GM13976 (cell line): ENCODE measurements at places on chromosomes 2 and 18.

DNA sequence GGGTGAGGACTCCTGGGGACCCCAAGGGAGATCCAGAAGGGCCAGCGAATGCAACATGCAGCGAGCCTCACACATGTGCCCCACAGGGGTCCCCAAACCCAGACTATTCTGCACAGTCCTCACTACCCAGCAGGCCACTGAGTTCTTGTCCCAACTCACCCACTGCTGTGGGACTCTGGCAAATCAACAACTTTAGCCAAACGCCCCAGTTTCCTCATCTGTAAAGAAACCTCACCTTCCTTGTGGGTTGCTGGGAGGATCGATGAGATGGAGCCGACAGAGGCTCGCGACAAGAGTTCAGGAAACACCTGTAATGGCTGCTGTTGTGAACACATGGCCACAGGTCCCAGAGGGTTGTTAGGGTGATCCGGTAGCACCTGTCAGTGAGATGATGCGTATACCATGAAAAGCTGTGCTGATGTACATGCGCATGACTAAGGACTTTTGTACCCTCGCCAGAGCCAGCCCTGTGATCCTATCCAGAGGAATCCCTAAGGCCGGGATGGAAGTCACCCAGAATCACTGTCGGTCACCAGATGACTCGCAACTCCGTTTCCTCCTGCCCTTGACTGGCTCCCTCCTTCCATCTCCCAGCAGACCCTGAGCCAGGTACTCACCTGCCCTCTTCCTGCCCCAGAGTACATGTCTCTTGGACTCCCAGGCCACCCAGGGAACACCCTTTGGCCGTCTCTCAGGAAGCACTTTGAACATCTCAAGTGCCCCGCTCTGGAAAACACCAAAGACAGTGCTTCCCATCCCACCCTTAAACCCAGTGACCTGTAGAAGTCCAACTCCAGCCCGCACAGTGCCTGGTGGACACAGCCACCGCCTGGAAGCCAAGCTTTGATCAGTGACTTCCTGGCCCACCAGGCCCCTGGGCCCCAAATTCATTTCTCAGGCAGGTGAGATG lies 103.3 kb upstream of the ID2 start:
- DNase-seq = no peak

- DNase-seq = peak; percentile 34
These were observed 964 bp downstream of the ZBTB7C start for GRCh38 chr18:48408111-48408726.

DNA sequence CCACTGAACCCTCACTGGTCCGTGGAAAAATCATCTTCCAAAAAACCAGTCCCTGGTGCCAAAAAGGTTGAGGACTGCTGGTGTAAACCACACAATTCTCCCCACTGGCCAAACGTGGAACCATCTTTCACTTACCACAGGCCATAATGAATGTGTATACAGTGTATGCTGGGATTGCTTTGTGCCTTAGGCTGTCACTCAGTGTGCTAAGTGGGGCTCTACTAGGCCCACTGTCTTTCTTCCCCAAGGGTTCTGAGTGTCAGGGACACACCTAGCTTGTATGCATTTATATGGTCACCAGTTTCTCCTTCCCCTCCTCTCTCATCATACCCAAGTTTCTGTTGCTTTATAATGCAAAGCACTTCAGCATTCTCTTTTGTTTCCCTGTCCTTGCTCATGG lies 27.2 kb downstream of the SCYGR8 start:
- no peak for DNase-seq

- peak; percentile 25 for DNase-seq
These were observed 68.3 kb downstream of the LRPPRC start for GRCh38 chr2:43927442-43927841.

DNA sequence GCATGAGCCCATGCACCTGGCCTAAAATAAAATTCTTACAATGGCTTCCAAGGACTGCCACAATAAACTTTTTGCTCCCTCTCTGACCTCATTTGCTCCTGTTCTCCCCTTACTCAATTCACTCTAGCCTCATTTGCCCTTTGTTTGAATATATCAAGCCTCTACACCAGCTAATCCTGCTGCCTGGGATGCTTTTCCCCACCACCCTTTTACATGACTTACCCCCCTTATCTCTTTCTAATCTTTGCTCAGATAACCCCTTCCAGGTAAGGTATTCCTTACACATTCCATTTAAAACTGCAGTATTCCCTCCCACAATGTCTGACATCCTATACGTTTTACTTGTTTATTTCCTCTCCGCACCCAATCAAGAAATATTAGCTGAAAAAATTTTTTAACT lies 22.7 kb downstream of the IMMT start:
- DNase-seq = no peak

- no peak for DNase-seq
These were observed 83.4 kb downstream of the CALCRL start for GRCh38 chr2:187364696-187365095.

GRCh38 chr2:40030456-40030975 lies 251.5 kb upstream of the THUMPD2 start:
- no peak for DNase-seq

DNA sequence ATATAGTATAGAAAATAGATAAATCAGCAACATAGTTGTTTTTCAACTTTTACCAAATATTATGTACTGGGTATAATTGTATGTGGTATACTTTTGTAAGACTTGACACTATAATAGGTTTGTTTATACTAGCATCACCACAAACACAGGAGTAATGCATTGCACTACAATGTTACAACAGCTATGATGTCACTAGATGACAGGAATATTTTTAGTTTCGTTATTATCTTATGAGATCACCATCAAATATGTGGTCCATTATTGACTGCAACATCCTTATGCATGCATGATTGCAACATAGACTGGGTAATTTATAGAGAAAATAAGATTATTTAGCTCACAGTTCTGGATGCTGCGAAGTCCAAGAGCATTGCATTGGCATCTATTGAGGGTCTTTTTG lies 678.4 kb upstream of the ZNF804A start:
- no peak for DNase-seq

- no peak for DNase-seq
These were observed 336.3 kb downstream of the DYSF start for GRCh38 chr2:71789556-71790204.

DNA sequence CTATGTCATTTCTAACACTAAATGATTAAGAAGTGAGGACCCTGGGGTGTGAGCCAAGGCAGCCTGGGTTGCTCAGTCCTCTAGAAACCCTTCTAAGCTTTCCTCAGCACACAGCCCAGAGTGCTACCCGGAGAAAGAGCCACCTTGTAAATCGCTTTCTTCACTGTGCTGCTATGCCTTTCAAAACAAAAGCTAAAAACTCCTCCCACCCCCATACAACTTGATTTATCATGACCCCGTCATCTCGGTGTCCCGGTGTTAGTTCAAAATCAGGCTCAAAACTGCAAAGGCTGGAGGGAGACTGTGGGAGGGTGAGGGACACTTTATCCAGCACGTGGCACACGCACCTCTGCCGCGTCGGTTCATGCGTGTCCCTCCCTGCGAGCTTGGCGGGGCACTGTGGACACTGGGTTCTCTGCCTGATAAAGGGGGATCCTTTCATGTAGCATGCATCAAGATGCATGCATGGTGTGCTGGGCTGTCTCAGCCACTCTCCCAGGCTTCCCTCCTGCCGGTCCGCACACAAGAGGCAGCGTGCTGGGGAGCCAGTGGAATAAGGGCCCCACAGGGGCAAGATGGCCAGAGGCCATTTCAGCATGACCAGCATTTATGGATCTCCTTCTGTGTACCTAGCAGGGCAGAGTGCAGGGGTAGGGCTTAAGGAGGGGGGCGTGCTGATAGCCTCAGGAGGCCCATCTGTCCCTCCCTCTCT lies 170.4 kb downstream of the SMAD7 start:
- no peak for DNase-seq

DNA sequence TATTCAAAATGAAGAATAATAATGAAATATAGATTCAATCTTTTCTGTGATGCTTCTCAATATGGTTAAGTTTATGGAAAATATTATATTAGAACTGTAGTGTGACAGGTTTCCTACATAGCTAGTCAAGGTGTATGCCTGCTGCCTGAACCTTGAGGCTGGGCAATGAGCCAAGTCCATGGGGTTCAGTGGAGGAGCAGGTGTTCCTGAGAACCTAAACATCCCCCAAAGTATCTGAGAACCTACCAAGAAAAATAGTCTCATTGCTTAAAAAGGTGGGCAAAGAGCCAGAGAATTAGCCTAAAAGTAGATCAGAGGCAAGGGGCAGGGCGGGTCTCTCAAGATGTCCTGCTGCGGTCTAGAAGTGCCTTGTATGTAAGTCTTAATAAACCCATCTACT lies 185.9 kb upstream of the SPHKAP start:
- no peak for DNase-seq

DNA sequence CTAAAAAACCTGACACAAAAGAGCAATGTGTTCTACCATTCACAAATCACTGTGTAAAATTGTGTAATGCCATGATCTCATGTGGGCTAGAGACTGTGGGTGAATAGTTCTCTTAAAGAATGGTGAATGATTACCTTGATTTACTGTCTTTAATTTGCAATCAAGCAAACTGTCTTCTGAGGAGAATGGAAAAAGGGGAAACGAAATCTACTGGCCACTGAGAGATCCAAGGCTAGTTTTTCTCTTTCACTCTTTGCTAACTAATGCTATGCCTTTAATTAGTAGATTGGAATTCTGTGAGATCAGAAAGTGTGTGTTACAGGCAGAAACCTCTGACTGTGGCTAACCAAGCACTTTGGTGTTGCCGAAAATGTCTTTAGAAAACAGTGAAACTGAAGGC lies 422.7 kb downstream of the TGIF1 start:
- no peak for DNase-seq

GRCh38 chr2:69170661-69171060 lies 157.7 kb downstream of the ANTXR1 start:
- no peak for DNase-seq

DNA sequence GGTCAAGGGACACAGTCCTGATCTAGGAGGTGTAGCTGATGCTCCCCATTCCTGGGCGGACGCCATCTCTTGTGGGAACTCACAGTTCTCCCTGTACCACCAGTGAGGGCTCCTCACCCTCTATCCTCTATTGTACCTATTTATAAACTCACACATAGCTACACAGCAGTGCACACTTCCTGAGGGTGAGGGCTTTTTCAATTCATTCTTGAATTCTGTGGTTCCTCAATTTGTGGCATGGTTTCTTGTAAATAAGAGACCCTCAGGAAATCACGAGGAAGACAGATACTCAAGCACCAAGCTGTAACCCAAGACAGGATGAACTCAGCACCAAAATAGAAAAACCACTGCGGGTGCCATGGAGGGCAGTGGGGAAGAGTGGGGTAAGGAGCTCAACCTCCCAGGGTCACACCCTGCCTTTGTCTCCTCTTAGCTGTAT lies 245.9 kb upstream of the PXDN start:
- DNase-seq = no peak

GRCh38 chr2:2222931-2223330 lies 108.1 kb downstream of the MYT1L start:
- DNase-seq = no peak
